ENCODE measurements at places on chromosomes 16 and 17.

DNA sequence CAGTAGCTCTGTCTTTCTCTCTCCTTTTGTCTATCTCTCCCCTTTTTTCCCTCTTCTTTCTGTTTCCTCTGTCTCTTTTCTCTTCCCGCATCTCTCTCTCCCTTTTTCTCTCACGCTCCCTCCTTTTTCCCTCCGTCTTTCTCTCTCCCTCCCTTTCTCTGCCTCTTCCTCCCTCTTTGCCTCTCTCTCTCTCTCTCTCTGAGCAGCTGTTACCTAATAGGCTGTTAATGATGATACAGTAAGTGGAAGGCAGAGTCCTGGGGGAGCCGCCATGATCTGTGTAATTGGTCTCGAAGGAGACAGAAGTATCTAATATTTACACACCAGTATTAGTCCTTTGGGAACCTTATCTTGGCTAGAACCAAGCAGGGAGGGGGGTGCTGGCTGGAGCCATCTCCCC lies 136.1 kb upstream of the CIBAR2 start:
- no peak for DNase-seq

GRCh38 chr17:81285179-81285878 lies 9.8 kb downstream of the SLC38A10 start:
- peak; percentile 58 for DNase-seq

DNA sequence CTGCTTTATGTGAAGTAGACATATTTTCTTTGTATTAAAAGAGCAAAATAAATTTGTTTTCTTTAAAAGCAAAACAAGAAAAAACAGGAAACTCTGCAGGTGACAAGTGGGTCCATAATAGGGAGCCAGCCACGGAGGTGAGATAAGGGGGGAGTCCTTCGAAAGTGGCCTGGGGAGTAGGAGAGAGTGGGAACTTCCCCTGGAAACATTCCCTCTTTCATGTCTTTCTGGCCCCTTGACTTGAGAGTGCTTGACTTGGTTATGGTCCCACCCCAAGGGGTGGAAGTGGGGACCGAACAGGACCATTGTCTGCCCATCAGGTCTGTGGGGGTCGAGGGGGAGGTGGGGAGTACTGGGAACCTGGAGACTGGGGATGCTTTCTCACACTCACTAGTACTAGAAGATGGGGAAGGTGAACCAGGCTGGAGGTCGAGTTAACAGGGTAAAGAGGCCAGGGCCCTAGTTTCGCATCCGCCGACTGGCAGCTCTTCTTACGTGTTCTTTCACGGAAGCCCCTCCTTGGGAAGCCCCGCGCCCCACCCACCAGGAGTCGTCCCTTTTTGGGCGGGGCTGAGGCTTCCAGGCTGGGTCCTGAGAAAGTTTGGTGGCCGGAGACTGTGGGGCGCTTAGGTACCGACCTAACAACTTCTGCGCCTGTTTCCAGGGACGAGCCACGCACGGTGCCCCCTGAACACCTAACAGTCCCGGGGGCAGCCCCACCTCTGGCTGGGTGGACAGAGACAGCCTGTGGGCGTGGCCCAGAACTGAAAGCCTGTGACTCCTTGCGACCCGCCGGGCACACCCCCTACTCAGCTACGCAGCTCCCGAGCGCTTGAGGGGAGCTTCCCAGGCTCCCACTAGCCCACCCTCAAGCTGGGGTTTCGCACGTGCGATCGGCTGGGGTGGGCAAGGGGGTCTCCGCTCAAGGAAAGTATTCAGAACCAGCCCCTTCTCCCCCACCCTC lies 790 bp downstream of the TRADD start:
- peak; percentile 64 for DNase-seq

DNA sequence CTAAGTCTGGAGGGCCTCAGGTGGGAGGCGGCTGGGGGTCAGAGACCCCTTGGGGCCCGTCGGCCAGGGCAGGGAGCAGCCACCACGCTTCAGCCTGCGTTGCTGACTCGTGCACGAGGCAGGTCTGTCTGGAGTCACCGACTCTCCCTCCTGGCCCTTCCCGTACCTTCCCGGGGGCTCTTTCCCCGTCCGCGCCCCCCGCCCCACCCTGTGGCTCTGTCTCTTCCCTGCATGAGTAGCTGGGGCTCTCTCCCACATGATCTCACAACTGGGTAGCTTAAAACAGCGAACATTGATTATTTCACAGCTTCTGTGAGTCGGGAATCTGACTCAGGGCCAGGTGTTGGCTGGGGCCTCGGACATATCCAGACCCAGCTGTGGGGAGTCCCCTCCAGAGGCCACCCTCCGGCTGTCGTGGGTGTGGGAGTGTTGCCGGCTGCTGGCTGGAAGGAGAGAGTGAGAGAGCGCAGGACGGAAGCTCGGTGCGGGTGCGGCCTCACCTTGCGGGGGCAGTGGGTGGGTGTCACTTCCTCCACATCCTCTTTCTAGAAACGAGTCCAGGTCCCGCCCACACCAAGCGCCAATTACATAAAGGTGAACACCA lies 17.3 kb downstream of the BAHCC1 start:
- DNase-seq, result peak; percentile 14

GRCh38 chr16:50299508-50300105 lies 33.3 kb downstream of the ADCY7 start:
- DNase-seq, result no peak

- DNase-seq, result no peak
Observed at GRCh38 chr17:5695480-5695879, 111.2 kb upstream of the NLRP1 start.

GRCh38 chr16:61957075-61957855 lies 79.0 kb downstream of the CDH8 start:
- DNase-seq, result no peak

DNA sequence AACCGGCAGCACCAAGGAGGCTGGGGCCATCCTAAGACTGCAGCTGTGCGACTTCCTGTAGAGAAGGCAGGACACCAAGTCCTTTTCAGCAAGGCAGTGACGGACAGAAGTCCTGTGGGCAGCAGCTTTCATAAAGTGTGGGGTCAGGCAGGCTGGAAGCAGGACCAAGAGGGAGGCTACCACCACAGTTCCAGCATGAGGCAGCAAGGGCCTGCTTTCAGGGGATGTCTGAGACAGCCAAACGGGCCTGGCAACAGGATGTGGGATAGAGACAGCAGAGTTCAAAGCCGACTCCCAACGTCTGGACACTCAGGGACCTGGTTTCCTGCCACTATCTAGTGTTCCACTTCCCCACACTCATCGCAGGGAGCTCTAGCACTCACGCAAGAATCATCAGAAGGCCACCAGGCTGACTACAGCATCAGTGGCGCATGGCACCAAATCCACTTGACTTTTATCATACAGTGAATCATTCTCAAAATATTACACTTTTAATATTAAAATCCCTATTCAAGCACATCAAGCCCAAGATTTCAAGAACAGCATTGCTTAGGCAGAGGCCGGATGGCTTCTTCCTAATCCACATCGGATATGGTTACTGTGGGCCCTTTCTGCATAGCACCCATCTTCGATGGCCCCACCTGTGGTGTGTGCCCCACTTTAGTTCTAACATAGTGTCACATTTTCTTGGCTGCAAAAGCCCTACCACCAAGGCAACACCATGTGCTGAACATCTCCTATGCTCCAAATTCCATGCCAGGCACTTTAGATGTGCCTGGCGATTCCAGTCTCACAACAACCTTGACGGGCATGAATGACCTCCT lies 5.2 kb downstream of the USP7 start:
- DNase-seq, result no peak

- DNase-seq, result no peak
Observed at GRCh38 chr16:3980253-3981111, 100.0 kb upstream of the CREBBP start.

GRCh38 chr17:50046667-50047066 lies 9.2 kb upstream of the ITGA3 start:
- DNase-seq, result no peak

DNA sequence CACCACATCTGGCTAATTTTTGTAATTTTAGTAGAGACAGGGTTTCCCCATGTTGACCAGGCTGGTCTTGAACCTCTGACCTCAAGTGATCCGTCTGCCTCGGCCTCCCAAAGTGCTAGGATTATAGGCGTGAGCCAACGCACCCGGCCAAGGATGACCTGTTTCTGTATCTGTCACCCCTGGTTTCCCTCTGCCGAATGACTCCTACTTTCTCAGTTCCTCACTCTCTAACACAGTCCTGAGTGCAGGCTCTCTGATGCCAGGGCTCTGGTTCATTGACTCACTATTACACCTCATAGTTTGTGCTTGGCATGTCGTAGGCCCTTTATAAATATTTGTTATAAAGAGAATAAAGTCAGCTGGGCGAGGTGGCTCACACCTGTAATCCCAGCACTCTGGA lies 10.7 kb upstream of the PRPF8 start:
- no peak for DNase-seq

- no peak for DNase-seq
Observed at GRCh38 chr16:26524281-26524680, 542.4 kb upstream of the C16orf82 start.

- DNase-seq, result no peak
Observed at GRCh38 chr17:45269912-45270311, 8.0 kb upstream of the SPATA32 start.

DNA sequence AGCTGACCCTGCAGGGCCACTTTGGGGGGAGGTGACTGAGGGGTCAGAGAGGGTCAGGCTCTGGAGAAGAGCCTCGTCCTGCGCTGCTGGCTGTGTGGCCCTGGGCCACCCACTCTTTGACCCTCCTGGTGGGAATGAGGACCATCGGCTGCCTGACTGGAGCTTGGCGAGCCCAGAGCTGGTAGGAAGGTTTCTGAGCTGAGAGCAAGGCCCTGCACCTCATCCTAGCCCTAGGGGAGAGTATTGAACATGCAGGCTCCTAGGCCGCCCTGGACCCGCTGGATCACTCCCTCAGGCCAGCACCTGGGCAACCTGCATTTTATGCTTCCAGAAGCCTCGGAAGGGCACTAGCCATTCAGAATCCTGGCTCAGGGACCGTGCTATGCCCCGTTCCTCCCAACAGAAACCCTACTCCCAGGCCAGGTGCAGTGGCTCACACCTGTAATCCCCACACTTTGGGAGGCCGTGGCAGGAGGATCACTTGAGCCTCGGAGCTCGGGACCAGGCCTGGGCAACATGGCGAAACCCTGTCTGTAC lies 14.5 kb downstream of the MAP2K3 start:
- no peak for DNase-seq

DNA sequence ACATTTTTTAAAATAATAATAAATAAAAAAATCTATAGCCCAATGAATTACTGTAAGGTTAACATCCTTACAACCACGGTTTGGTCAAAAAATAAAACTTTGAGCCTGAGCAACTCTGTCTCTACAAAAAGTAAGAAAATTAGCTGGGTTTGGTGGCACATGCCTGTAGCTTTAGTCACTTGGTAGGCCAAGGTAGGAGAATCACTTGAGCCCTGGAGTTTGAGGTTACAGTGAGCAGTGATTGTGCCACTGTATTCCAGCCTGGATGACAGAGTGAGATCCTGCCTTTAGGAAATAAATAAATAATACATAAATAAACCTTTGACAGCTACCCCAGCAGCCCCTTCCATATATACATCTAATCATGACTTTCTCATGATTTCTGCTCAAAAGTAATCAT lies 26.9 kb upstream of the PHAF1 start:
- DNase-seq, result no peak

GRCh38 chr17:54277868-54278267 lies 455.1 kb downstream of the KIF2B start:
- no peak for DNase-seq

DNA sequence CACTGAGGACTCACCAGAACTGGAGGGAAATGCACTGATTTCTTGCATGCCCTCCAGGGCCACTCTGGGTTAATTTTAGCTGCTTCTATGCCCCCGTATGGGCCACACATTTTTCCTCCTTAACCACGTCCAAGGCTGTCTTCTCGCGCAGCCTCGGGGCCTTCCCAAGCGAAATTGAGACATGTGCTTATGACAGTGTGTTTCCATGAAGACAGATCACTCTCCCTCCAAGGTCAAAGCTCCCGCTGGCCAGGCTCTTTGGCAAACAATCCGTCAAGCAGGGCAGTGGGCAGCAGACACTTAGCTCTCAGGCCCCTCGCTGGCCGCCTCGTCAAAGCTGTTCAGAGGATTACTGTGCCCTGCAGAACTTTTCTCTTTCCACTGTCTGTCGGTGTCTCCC lies 243.0 kb upstream of the N4BP1 start:
- DNase-seq, result no peak

DNA sequence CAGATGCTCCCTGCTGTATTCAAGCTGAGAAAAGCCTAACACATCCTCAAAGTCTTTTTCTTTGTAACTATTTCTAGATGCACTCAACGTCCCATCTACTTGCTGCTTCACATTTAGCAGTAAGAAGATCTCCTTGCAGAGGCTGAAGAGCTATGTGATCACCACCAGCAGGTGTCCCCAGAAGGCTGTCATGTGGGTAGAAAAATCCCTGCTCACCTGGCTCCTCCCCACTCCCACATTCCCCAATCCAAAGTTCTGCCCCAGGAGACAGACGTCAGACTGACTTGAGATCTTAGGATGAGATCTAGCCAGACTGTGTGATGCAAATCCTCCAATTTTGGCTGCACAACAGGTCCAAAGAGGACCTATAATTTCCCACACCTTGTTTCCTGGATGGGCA lies 1.1 kb downstream of the CCL13 start:
- DNase-seq, result no peak

DNA sequence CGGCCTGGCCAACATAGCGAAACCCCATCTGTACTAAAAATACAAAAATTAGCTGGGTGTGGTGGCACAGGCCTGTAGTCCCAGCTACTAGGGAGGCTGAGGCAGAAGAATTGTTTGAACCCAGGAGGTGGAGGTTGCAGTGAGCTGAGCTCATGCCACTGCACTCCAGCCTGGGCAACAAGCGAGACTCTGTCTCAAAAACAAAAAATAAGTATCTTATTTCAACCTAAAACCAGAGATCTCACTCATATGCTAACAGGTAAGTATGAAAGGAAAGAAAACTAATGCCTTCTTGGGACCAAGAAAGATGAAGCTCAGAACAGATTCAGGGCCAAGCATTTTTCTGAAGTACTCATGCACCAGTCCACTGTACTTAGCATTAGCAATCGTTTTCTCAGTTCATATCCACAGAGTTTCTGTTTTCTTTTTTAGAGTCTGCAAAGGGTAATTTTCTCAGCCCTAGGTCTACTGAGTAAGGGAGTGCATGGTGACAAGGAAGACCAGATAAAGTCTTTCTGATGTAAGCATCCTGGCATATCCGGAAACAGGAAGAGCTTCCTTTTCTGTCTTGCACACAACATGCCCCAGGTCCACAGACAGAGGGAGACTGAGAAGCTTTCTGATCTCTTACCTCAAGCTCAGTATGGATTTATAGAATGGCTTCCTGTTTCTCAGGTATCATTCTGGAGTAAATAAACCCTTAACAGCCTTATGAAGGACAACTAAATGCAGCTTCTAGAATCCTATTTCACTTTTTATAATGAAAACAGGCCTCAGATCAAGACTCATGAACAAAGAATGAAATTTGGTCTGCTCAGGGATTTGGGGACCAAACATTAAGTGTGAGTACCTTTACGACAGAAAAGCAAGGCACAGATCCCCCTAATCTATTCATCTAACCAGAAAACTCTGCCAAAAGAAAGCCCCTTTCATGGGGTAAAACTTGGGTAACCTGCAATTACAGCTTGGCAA lies 38.7 kb upstream of the FOXJ1 start:
- DNase-seq, result peak; percentile 27

GRCh38 chr16:67858500-67858899 lies 11.0 kb upstream of the CENPT start:
- DNase-seq, result no peak

- no peak for DNase-seq
Observed at GRCh38 chr16:55008836-55009510, 78.3 kb downstream of the IRX5 start.

- DNase-seq, result no peak
Observed at GRCh38 chr17:60602385-60602742, 2.4 kb downstream of the PPM1D start.

- peak; percentile 69 for DNase-seq
Observed at GRCh38 chr17:77882481-77883212, 75.9 kb upstream of the TNRC6C start.

Measured in activated CD4-positive, alpha-beta T cell treated with anti-CD3 and anti-CD28 coated beads, Interleukin-2, amount 50 U/mL, for 24 hours (primary cell).